Smooth muscle cell of the pulmonary artery (primary cell): ENCODE measurements at places on chromosomes 13 and 19. TPM values are rescaled to one million over a fixed set of nuclear protein-coding genes. Genes with fewer than 3 reads are reported as not detected.

CYP4F12 gene
- not detected in 2 replicates for total RNA-seq

LILRB5 gene
- total RNA-seq = not detected in 2 replicates

OR7C2 gene
- not detected in 2 replicates for total RNA-seq

ZNF709 gene
- 2.3 and 3.5 TPM in 2 replicates for total RNA-seq

HS6ST3 gene
- total RNA-seq = 0.20 and 1.4 TPM in 2 replicates

C19orf73 gene
- 0.26 and 0.36 TPM in 2 replicates for total RNA-seq

KLF2 gene
- 5.1 and 11.7 TPM in 2 replicates for total RNA-seq

C3 gene
- 62.9 and 313 TPM in 2 replicates for total RNA-seq

GRK1 gene
- total RNA-seq = 0.03 TPM in 1 of 2 replicates, not detected in the other

MAU2 gene
- 39.6 and 45.3 TPM in 2 replicates for total RNA-seq

DAND5 gene
- total RNA-seq = 0.07 and 0.13 TPM in 2 replicates

SPIB gene
- total RNA-seq = not detected in 2 replicates

KLK4 gene
- total RNA-seq = not detected in 2 replicates

CRTC1 gene
- total RNA-seq = 4.2 and 5.3 TPM in 2 replicates

NCAN gene
- under 0.01 TPM in 1 of 2 replicates, not detected in the other for total RNA-seq

SELENOV gene
- not detected in 2 replicates for total RNA-seq

DCLK1 gene
- 1.7 and 11.8 TPM in 2 replicates for total RNA-seq

SIGLEC14 gene
- not detected in 2 replicates for total RNA-seq

VSTM1 gene
- total RNA-seq = not detected in 2 replicates

CEACAM4 gene
- total RNA-seq = not detected in 2 replicates

DENND1C gene
- under 0.01 TPM in 1 of 2 replicates, not detected in the other for total RNA-seq

BCL2L12 gene
- 2.7 TPM in 2 replicates for total RNA-seq

UHRF1 gene
- 13.4 and 23.0 TPM in 2 replicates for total RNA-seq

RASGRP4 gene
- total RNA-seq = not detected in 2 replicates

S1PR5 gene
- total RNA-seq = 1.7 and 4.8 TPM in 2 replicates

MYPOP gene
- total RNA-seq = 2.2 and 3.5 TPM in 2 replicates

EFNA2 gene
- not detected in 2 replicates for total RNA-seq

LMTK3 gene
- total RNA-seq = 0.33 and 0.89 TPM in 2 replicates

AMH gene
- 0.52 and 1.3 TPM in 2 replicates for total RNA-seq

CEACAM3 gene
- not detected in 2 replicates for total RNA-seq

ZNF180 gene
- 7.0 and 13.8 TPM in 2 replicates for total RNA-seq

BRME1 gene
- total RNA-seq = 0.65 and 0.99 TPM in 2 replicates

MCEMP1 gene
- total RNA-seq = not detected in 2 replicates

FAM216B gene
- total RNA-seq = not detected in 2 replicates

ZNF548 gene
- total RNA-seq = 18.8 and 21.2 TPM in 2 replicates

ZNF382 gene
- 9.6 and 13.1 TPM in 2 replicates for total RNA-seq

ELL gene
- 15.2 and 15.3 TPM in 2 replicates for total RNA-seq

SCN1B gene
- 10.6 and 15.9 TPM in 2 replicates for total RNA-seq
